ENCODE measurements at places on chromosomes 2 and 18. TPM values are rescaled to one million over a fixed set of nuclear protein-coding genes. Genes with fewer than 3 reads are reported as not detected.

Gene M1AP
- total RNA-seq: not detected

DNA sequence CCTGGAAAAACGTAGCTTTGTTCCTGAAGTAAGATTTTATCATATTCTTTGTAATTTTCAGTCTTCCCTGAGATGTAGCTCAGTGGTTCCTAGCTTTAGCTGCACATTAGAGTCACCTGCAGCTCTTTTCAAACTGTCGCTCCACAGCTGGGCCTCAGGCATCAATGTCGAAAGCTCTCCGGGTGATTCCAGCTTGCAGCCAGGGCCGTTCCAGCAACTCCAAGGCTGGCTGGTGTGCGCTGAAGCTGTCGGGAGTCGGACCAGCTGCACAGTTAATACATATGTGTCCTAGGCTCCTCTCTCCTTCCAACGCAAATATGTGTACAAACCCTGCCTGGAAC, 609 bp upstream of the ZNF2 start:
- H3K27ac ChIP-seq: peak overlapping the region; percentile 92
- peaks cover 6% of the 10 kb centered on the region for H3K4me1 ChIP-seq
- H3K27me3 ChIP-seq: no peaks in the 10 kb centered on the region
- peak overlapping the region; percentile 88 for H3K4me3 ChIP-seq
- no peak for DNase-seq

Gene CXCR1
- not detected for total RNA-seq

Gene REG3A
- total RNA-seq: not detected

DNA sequence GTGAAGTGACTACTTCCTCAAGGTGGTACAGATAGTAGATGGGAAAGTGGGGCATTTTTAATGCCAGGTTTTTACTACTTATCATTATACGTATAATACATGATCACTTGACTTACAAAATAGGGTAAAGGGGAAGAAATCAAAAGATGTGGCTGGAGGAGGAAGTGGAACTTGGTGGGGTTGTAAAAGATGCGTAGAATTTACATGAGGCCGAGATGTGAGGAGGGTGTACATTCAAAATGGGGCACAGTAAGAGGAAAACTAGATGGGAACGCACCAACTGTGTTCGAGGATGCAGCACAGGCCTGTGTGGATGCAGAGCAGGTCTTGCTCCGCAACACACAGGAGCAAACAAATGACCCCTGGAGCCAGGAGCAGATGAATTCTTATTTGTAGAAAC, 403.3 kb downstream of the TXNL1 start:
- no peaks in the 10 kb centered on the region for H3K36me3 ChIP-seq
- no peak overlapping the region for H3K27ac ChIP-seq
- H3K4me1 ChIP-seq: no peaks in the 10 kb centered on the region
- no peak for DNase-seq
- H3K4me3 ChIP-seq: no peak overlapping the region

Gene IL36A
- not detected for total RNA-seq

DNA sequence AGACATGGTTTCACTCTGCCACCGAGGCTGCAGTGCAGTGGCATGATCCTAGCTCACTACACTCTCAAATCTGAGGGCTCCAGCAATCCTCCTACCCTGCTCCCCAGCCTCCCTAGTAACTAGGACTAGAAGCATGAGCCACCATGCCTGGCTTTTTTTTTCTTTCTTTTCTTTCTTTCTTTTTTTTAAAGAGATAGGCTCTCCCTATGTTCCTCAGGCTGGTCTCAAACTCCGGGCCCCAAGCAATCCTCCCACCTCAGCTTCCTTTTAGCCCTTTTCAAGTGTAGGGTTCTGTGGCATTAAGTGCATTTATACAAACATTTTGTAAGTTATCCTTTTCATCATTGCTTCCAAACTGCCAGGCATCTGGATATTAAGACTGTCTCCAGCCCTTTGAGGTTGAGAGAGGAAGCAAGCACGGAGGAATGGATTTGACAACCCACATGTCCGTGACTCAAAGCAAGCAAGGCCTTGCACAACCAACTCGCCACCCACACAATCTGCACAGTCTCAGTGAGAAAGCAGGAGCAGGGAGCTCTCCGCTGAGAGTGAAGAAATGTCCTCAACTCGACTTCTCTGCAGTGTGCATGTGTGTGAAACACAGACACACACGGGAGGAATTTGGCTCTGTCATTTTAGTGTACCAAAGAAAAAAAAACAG, 65.6 kb downstream of the ATP8B1 start:
- peaks cover 8% of the 10 kb centered on the region for H3K36me3 ChIP-seq
- H3K27ac ChIP-seq: peak overlapping the region; percentile 63
- H3K4me1 ChIP-seq: peaks cover 21% of the 10 kb centered on the region

DNA sequence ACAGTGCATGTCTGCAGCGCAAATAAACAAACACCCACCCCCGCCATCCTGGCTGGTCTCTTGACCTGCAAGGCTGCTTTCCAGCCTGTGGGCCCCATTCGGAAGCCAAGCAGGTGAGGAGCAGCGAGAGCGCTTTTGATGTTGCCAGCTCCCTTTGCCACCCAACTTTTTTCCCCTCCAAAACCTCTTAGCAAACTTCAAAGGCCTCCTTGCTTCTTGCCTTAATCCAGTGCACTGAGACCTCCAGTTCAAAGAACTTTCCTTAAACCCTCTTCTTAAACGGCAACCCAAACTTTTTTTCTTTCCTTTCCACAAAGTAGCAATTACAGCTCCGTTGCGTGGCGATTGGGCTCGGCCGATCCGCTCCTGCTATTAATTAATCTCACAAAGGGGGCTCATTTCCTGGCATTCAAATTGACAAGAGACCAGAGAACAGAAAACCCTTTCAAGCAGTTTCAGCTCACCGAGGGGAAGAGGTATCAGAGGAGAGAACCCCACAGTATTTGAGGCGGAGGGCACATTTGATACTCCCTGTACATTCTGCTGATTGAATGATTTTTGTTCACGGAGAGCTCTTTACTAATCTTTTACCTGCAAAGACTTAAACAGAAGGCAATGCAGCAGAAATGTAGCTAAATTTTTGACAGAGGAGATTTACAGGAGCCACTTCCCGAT, 531.4 kb downstream of the TMEM182 start:
- peaks cover 3% of the 10 kb centered on the region for H3K27me3 ChIP-seq
- no peak overlapping the region for H3K27ac ChIP-seq
- no peaks in the 10 kb centered on the region for H3K36me3 ChIP-seq
- H3K4me3 ChIP-seq: no peak overlapping the region

- no peaks in the 10 kb centered on the region for H3K27me3 ChIP-seq
- DNase-seq: no peak
- H3K36me3 ChIP-seq: no peaks in the 10 kb centered on the region
- no peaks in the 10 kb centered on the region for H3K4me1 ChIP-seq
- H3K27ac ChIP-seq: no peak overlapping the region
These were observed 5.0 kb upstream of the ZSWIM2 start for GRCh38 chr2:186853951-186854350.

GRCh38 chr2:26477126-26477910, 606 bp downstream of the OTOF start:
- H3K27me3 ChIP-seq: no peaks in the 10 kb centered on the region
- no peak overlapping the region for H3K27ac ChIP-seq
- no peaks in the 10 kb centered on the region for H3K36me3 ChIP-seq
- DNase-seq: no peak
- no peaks in the 10 kb centered on the region for H3K4me1 ChIP-seq

- no peaks in the 10 kb centered on the region for H3K27me3 ChIP-seq
- H3K4me3 ChIP-seq: no peak overlapping the region
- peak; percentile 52 for DNase-seq
These were observed 50.0 kb downstream of the RBBP8 start for GRCh38 chr18:22983175-22983574.

Gene ANKRD29
- total RNA-seq: 2.6 TPM

Gene MOGAT1
- not detected for total RNA-seq

Gene TET3
- 28.7 TPM for total RNA-seq

Gene POU3F3
- not detected for total RNA-seq

GRCh38 chr2:202018950-202019349, 14.7 kb upstream of the FZD7 start:
- H3K4me1 ChIP-seq: peaks cover 11% of the 10 kb centered on the region
- no peaks in the 10 kb centered on the region for H3K27me3 ChIP-seq
- no peak overlapping the region for H3K4me3 ChIP-seq
- DNase-seq: no peak
- no peak overlapping the region for H3K27ac ChIP-seq

Gene GATA6
- total RNA-seq: 0.21 TPM

- no peak for DNase-seq
- no peak overlapping the region for H3K27ac ChIP-seq
- no peak overlapping the region for H3K4me3 ChIP-seq
- H3K4me1 ChIP-seq: no peaks in the 10 kb centered on the region
- H3K36me3 ChIP-seq: no peaks in the 10 kb centered on the region
These were observed 66.0 kb upstream of the ST3GAL5 start for GRCh38 chr2:85954590-85955458.

- H3K4me3 ChIP-seq: no peak overlapping the region
- no peaks in the 10 kb centered on the region for H3K36me3 ChIP-seq
- H3K4me1 ChIP-seq: no peaks in the 10 kb centered on the region
- peaks cover 23% of the 10 kb centered on the region for H3K27me3 ChIP-seq
- DNase-seq: no peak
These were observed 99.1 kb downstream of the MYO3B start for GRCh38 chr2:170276925-170277629.

GRCh38 chr18:27030421-27030820, 154.7 kb downstream of the CHST9 start:
- H3K36me3 ChIP-seq: no peaks in the 10 kb centered on the region
- peak; percentile 3 for DNase-seq
- no peaks in the 10 kb centered on the region for H3K4me1 ChIP-seq
- H3K4me3 ChIP-seq: no peak overlapping the region
- H3K27ac ChIP-seq: no peak overlapping the region

Gene UGT1A5
- total RNA-seq: not detected

DNA sequence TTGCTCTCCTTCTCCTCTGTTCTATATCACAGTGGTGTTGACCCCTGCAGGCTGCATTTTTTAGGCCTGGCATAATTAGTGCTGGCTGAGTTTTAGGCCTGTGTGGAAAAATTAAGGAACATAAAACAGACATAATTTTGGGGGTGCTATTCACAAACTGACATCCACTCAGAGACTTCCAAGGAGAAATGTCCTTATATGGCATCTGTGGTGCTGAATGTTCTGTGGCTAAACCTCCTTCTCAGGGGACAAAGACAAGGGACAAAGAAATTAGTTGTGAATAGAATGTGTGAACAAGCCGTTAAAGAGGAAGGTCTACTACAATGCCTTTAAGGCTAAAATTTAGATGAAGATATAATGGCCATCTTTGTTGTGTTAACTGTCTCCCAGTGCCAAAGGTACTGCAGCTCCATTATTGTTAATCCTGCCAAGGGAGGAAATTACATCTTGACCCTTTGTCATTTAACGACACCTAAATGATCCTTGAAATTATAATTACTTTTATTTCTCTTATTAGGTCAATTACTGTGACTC, 870.0 kb upstream of the CHAC2 start:
- H3K27ac ChIP-seq: no peak overlapping the region
- H3K27me3 ChIP-seq: no peaks in the 10 kb centered on the region
- H3K36me3 ChIP-seq: no peaks in the 10 kb centered on the region
- no peaks in the 10 kb centered on the region for H3K4me1 ChIP-seq

Gene PSMA8
- total RNA-seq: not detected

- H3K27ac ChIP-seq: no peak overlapping the region
- no peaks in the 10 kb centered on the region for H3K4me1 ChIP-seq
- no peak for DNase-seq
These were observed 458.1 kb upstream of the RAB12 start for GRCh38 chr18:8151181-8151580.

Gene SLC4A3
- total RNA-seq: 1.5 TPM

Gene CXCR2
- total RNA-seq: not detected

Gene MRPL33
- 68.1 TPM for total RNA-seq

DNA sequence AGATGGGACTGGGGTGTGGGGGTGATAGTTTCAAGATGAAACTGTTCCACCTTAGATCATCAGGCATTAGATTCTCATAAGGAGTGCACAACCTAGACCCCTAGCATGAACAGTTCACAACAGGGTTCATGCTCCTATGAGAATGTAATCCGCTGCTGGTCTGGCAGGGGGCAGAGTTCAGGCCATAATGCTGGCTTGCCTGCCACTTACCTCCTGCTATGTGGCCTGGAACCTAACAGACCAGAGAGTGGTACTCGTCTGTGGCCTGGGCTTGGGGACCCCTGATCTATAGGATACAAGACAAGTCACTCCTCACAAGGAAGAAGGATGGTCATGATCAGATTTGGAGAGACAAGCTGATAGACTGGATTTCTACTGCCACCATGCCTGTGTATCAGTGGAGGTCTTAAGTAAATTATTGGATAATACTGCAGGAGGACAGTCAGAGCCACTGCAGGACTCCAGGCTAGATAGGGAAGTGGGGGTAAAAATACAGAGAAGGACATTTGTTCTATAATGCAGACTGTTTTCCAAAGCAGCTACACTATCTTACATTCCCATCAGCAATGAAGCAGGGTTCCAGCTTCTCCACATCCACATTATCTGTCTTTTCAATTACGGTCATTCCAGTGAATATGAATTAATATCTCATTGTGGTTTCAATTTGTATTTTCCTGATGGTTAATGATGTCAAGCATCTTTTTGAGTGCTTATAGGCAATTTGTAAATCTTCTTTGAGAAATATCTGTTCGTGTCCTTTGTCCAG, 28.8 kb upstream of the APOB start:
- DNase-seq: no peak
- H3K4me1 ChIP-seq: no peaks in the 10 kb centered on the region
- H3K4me3 ChIP-seq: no peak overlapping the region

DNA sequence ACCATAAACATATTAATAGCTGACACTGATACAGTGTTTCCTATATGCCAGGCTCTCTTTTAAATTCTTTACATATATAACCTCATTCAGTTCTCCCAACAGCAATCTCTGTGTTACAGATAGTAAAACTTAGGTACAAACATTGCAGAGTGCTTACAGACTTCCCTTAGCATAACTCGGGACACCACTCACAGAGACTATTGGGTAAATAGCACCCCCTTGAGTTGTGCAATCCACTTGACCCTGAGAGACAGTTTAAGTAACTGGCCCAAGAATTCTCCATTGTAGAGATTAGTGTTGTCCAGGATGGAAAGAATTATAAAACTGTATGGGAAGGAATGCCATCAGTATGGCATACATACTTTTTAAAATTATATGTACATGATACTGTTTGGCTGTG, 110.1 kb downstream of the POLE4 start:
- no peaks in the 10 kb centered on the region for H3K4me1 ChIP-seq
- DNase-seq: no peak
- H3K27ac ChIP-seq: no peak overlapping the region
- no peaks in the 10 kb centered on the region for H3K27me3 ChIP-seq
- no peaks in the 10 kb centered on the region for H3K36me3 ChIP-seq

- H3K36me3 ChIP-seq: no peaks in the 10 kb centered on the region
- H3K27ac ChIP-seq: no peak overlapping the region
- no peaks in the 10 kb centered on the region for H3K27me3 ChIP-seq
- no peak for DNase-seq
These were observed 970.6 kb downstream of the DCDC2C start for GRCh38 chr2:4674007-4674406.

Gene ZNF892
- total RNA-seq: 7.2 TPM

Gene LAMA3
- total RNA-seq: 2.6 TPM

DNA sequence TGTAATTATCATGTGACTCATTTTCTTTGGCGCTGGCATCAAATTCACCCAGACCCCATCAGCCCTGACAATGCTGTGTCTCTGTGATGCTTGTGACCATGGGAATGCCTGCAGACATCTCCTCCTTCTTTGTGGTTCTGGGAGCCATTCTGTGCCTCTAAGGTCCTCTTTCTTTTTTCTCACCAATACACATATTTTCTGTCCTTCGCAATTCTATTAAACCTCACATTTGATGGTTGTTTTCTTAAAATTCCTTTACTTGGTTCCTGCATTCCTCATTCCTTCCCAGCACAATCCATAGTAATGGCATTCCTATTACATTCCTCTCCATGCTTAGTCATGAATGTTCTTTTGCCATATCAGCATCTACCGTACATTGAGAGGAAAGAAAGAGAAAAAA, 375.3 kb downstream of the PIK3C3 start:
- H3K27ac ChIP-seq: no peak overlapping the region
- H3K27me3 ChIP-seq: no peaks in the 10 kb centered on the region
- H3K4me1 ChIP-seq: peaks cover 14% of the 10 kb centered on the region
- no peaks in the 10 kb centered on the region for H3K36me3 ChIP-seq
- peak; percentile 41 for DNase-seq

Gene SKOR2
- total RNA-seq: not detected

All from A673 (cell line).